ENCODE measurements at places on chromosomes 7 and 10.

- no peak for DNase-seq
Measured at GRCh38 chr7:94590526-94591162, 65.3 kb downstream of the SGCE start.

DNA sequence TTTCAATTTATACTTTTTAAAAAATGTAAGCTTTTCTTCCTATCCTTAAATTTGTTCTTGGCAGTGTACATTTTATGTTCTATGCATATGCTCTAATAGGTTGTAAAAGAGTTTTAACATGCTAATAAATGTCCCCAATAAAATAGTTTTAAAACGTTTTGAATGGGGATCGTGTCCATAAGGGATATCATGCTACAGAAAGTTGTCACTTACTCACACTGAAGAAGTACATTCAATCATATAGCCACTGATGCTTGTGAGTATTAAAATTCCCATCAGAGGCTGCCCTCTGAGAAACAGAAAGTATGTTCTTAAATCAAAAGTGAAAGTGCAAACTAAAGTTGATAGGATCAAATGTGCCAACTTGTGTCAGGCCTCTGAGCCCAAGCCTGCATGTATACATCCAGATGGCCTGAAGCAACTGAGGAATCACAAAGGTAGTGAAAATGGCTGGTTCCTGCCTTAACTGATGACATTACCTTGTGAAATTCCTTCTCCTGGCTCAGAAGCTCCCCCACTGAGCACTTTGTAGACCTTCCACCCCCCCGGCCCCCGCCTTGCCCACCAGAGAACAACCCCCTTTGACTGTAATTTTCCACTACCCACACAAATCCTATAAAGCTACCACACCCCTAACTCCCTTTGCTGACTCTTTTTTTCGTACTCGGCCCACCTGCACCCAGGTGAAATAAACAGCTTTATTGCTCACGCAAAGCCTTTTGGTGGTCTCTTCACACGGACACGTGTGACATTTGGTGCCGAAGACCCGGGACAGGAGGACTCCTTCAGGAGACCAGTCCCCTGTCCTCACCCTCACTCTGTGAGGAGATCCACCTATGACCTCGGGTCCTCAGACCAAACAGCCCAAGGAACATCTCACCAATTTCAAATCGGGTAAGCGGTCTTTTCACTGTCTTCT lies 877 bp upstream of the NOD1 start:
- DNase-seq: no peak

DNA sequence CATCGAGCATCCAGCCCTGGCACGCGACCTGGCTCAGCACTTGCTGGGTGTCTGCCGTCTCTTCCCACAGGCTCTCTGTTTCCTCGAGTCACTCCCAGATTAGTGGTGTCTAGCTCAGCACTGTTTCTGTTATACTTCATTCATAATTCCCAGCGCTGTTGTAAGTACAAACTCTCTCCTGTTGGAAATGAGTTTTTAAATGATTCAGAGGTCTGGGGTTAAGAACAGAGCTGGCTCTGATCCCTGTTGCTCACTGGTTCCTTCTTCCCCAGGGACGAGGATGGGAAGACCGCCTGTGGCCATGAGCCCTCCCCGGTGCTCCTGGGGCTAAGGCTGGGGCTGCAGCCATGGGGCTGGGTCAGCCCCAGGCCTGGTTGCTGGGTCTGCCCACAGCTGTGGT lies 17.3 kb upstream of the C10orf95 start:
- DNase-seq: no peak

- no peak for DNase-seq
Measured at GRCh38 chr7:43764039-43764761, 5.7 kb downstream of the BLVRA start.

DNA sequence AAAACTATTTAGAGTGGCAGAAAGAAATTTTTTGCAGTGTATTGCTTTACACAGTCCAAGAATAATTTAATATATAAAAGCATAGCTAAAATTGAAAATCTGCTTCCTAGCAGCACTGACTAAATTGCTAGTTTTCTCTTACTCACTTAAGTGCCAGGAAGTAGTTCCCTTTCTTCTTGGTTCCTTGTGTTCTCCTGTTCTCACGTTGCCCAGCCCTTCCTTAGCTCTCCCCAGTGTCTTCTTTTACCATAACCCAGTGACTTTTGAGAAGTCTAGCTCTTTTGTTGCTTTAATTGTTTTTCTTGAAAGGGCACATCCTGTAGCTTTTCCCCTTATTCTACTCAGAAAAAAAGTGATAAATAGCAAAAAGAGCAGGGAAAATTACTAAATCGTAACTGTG lies 215.5 kb downstream of the THSD7A start:
- no peak for DNase-seq

DNA sequence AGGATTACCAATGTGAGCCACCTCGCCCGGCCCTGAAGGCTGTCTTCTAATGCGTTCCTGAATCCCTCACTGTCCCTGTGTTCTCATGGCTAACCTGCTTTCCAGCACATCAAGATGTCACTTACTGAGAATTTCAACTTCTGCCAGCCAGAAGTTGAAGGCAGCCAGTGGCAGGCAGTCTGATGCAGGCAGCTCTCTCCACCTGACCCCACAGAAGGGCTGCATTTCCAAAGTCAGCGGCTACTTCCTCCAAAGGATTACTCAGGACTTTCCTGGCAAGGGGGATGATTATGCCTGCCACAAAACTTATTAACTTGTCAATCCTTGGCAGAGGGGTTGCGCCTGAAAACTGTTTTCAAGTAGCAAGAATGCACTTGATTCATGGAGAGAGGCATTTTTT lies 1219.4 kb downstream of the TYW1 start:
- no peak for DNase-seq

DNA sequence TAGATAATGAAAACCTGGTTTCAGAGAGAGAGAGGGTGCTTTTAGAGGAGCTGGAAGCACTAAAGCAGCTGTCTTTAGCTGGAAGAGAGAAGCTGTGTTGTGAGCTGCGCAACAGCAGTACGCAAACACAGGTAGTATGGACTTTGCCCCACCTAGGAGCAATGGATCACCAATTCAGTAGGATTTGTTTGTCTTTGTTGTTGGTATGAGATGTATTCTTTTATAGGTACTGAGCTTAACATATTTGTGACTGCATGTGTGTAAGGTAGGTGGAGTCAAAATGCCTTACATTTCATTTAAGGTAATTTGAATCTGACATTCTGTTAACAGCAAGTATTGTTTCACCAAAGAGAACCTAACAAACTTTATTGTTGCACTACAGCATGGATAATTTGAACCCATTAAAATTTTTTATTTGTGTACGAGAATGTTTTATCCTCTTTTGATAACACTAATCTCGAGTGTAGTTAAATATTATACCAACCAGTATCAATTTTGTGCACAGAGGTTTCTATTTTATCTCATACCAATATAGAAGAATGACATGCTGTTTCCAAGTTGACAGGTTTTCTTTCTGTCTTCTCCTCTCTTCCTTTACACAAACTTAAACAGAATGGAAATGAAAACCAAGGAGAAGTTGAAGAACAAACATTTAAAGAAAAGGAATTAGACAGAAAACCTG lies 92.1 kb downstream of the CYP51A1 start:
- DNase-seq: no peak

- no peak for DNase-seq
Measured at GRCh38 chr7:4836206-4836661, 25.6 kb downstream of the PAPOLB start.

GRCh38 chr7:115968171-115968570 lies 62.4 kb downstream of the TFEC start:
- DNase-seq: no peak

DNA sequence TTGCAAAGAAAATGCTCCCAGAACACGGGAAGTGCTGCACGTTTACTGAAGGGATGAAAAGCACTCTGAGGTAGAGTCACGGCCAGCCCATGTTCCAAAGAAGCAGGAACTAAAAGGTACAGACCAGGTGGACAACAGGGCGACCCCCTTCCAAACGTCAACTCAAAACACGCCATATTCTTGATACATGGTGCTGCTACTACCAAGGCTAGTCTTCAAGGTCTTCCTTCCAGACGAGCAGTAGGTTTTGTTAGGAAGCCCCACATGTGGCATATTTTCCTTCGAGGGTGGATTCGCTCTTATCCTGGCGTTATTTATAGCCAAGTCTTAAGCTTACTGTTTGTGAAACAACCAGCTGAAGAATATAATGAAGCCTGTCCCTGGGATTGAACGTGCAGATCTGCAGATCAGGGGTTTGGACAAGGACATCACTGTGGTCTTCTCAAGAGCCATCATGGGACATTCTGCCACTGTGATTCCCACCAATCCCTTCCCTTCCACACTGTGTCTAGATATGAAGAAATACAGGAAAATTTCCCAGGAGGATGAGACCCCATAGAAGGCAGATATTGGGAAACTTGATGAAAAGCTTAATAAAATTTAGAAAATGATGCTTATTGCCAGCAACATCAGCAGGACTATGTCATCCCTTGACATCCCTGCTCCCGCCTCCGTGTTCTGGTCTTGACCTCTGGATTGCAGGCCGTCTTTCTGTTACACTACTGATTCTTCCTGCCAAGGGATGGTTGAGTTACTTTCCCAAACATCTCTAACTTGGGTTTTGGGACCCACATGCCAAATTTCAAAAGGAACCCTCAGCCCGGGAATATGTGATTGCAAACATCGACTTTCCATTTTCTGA lies 734.4 kb downstream of the PARD3 start:
- DNase-seq: no peak

DNA sequence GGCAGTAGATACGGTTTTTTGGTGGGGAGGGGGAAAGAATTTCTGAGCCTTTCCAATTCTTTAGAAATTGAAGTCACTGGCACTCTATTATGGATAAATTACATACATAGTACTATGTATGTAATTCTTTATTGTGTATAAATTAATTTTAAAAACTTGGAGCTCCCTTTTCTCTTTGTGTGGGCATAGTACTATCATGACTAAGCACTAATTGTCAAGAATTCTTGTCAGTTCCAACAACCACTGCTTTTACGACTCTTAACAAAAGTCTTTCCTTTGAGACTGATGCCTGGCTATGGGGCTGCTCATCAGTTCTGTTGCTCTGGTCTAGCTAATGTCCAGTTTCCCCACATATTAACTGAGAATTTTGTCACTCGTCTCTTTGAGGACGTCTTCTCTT lies 365.3 kb upstream of the RNF32 start:
- no peak for DNase-seq

DNA sequence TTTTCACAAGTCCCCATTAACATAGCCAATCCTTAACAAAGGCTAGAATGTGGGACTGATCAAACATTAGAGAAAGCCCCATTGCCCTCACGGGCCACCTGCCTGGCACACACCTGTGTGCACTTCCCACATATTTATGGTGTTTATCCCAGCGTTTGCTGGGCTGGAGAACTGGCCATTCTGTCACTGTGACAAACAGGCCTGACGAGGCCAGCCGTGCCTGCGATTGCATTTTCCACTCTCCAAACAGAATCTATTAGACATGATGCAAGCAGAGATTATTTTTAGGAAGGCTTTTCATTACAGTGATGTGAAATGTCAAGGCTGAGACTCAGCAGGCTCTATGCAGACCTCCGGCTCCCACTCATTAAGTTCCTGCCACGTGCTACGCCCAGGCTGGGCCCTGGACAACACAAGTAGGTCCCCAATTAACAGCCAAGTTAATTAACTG lies 20.4 kb downstream of the PTPRN2 start:
- no peak for DNase-seq

- DNase-seq: no peak
Measured at GRCh38 chr7:1665549-1666316, 4.3 kb upstream of the ELFN1 start.

- no peak for DNase-seq
Measured at GRCh38 chr7:45103958-45104843, 7.3 kb downstream of the TBRG4 start.

DNA sequence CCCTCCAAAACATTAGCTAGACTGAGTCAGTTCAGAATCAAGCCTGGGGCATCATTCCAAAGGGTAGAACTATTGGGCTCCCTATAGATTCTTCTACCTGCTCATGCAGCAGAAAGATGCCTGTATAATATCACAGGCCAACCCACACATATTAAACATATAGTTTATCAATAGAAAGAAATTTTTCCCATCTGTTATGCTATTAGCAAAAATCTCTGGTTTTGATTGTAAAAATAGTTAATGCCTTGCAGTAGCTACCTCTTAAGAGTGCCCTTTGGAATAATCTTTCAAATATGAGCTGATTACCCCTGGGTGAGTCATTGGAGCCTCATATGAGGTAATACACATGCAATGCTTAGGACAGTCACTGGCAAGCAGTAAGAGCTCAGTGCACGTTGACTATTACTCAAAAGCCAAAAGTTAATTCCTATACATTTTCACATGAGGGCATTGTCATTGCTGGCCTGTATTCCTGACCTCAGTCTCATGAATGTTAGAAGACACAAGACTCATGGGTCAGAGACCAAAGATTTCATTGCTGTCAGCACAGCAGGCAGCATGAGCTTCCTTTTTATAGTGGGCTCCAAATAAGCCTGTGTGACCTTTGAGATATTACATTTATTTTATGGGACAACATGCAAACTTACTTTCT lies 180.0 kb downstream of the FGFR2 start:
- DNase-seq: no peak

DNA sequence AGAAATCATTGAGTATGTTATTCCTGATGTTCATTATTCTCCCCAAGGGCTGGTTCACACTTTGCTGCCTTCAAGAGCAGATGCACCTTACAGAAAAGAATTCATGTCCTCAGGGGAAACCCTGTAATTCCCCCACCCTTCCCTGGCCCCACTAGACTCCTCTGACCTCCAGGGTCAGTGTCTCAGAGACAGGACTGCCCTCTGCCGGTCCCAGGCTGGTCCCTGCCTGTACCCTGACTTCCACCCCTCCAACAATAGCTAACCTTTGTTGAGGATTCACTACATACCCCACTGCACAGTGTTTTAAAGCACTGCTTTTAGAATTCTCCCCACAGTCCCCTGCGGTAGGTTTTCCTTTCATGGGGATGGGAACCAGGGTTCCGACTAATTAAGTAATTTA lies 4.4 kb upstream of the SEPHS1 start:
- DNase-seq: no peak

DNA sequence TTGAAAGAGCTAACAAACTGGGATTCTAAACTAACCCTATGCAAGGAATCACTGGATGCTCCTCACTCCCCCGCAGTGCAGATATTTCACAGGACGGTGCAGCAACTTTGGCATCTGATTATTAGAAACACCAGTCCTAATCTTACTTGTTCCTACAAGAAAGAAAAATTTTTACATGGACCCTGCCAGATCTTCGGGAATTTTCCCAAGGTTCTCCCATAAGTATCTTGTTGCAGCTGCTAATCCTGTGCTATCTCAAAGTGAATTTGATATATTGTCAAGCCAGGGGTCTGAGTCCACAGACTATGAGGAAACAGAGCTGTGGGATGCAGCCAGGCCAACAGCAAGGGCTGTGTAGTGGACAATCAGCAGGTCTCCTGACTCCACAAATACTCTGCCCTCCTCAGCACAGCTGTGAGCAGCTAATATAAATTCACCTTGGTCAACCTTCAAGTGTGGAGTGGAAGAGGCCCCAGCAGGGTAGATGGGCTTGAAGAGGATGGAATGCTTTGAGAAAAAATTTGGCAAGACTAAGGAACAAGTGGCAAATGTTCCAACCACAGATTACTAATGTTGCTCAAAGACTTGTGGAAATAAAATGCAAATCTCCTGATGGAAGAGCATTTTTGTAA lies 25.6 kb downstream of the VSTM4 start:
- DNase-seq: no peak

- DNase-seq: no peak
Measured at GRCh38 chr7:130141161-130141883, 63.9 kb downstream of the TMEM209 start.

All from activated CD4-positive, CD25-positive, alpha-beta regulatory T cell (primary cell).